Lung (tissue), 17 donors: ENCODE measurements at places on chromosomes 4 and X. TPM values are rescaled to one million over a fixed set of nuclear protein-coding genes. Genes with fewer than 3 reads are reported as not detected.

The SUPT20HL1 gene
- total RNA-seq = not detected

The STARD8 gene
- 20.2 TPM for total RNA-seq

DNA sequence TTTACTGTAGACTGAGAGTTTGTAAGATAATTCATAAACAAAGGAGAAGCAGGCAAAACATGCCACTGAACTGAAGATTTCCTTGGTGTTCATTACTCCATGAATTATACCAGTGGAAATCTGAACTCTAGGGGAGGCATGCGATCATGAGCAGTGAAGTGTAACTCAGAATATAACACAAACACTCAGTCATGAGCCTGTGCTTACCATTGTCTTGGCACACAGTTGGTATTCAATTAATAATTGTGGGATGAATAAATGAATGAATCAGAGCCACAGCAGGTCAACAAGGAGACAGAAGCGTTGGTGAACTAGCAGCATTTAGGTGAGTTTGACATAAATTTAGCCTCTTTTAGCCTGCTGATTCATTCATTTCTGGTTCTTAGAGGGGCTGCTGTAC is 263.5 kb upstream of the DKK2 start:
- no peak for DNase-seq

DNA sequence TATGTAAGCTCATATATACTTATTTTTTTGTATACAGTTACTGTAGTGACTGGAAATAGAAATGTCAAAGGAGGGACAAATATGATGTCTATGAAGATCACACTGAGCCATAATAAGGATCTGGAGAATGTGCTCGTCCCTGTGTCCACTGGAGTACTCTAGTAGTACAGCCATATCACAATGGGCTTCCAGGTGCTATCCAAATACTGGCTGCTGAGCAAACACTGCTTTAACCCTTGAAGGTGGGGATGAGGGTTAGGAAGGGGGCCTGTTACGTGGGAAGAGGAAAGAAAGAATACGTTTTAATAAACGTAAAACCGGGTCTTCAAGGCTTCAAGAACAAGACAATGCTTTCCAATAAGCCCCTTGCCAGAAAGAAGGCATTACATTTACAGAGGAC is 29.8 kb upstream of the TMEM150C start:
- no peak for DNase-seq

- DNase-seq = no peak
These were observed 15.0 kb downstream of the G6PD start for GRCh38 chrX:154531626-154532025.

GRCh38 chr4:111697176-111697942 is 447.9 kb upstream of the FAM241A start:
- no peak for DNase-seq

DNA sequence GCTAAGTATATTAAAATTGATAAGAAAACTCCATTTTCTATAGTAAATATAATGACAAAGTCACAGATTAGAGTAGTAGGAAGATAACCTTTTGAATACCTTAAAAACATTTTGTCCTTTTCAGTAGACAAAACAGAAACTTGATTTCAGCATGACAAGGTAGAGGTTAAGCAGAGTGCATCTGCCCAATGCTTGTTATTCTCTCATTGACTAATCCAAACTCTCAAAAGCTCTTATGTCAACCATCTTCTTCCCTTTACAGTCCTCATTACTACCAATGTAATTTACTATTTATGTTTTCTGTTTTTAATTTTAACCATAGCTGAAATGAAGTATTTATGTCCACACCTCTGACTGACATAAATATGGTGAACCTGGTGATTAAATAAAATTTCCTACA is 11.1 kb downstream of the NIPAL1 start:
- DNase-seq = no peak

- peak; percentile 80 for DNase-seq
These were observed 38.5 kb upstream of the GPC3 start for GRCh38 chrX:134023851-134024281.

GRCh38 chr4:67581208-67581857 is 22.8 kb downstream of the STAP1 start:
- no peak for DNase-seq

- peak; percentile 81 for DNase-seq
These were observed 177.2 kb downstream of the AMELX start for GRCh38 chrX:11470250-11470974.

DNA sequence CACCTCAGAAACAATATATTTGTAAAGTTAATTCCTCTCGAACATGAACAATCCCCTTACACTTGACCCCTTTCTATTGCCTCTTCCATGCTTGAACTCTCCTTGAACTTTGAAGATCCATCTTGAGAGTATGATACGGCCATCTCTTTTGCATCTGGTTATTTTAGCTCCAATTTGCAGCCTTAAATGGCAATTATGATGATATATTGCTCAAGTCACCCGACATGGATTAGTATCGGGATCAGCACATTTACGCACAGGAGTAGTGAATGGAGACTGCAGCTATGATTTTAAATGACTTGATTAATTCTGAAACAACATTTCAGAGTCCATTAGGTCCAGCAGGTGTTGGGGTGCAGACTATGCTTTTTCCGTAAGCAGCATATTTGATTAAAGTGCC is 143.8 kb upstream of the PAQR3 start:
- DNase-seq = no peak

DNA sequence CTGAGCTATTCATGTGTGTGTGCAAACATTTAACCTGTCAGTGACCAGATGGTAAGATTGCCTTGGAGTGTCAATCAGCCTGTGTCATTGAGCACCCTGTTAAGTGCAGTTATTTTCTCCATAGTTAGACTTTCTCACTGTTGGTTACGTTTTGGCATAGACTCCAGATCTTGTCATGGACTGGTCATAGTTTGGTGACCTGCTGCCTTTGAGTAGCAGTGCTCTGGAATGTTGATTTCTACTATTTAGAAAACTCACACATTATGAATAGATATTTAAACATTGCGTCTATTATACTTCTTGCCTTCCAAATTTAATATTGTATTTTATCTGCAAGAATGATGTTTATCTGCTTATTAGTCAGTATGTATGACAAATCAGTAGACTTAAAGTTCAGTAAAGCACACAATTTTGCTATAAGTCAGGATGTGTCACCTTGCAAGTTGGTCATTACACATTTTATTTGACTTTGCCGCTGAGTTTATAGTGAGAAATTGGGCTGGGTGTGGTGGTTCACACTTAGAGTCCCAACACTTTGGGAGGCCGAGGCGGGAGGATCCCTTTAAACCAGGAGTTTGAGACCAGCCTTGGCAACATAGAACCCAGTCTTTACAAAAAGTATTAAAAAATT is 42.4 kb downstream of the KIAA0232 start:
- DNase-seq = no peak
